CD4-positive, alpha-beta T cell treated with Interleukin-6 at 100 ng/mL for 8 hours (primary cell): ENCODE measurements at places on chromosomes 3 and 15.

DNA sequence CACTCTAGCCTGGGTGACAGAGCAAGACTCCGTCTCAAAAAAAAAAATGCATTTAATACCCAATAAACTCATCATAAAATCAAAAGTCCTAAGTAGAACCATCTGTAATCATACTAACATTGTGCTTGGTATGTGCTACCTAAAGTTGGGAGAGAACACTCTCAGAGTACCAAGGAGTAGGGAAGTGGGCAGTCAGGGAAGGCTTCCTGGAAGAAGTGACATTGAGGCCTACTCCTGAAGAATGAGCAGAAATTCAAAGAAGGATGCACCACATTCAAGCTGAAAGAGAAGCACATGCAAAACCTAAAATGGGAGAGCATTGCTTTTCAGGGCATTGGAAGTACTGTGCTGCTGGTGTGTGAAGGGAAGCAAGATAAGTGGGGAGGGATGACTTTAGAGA lies 54.1 kb downstream of the TLE3 start:
- no peak for DNase-seq

DNA sequence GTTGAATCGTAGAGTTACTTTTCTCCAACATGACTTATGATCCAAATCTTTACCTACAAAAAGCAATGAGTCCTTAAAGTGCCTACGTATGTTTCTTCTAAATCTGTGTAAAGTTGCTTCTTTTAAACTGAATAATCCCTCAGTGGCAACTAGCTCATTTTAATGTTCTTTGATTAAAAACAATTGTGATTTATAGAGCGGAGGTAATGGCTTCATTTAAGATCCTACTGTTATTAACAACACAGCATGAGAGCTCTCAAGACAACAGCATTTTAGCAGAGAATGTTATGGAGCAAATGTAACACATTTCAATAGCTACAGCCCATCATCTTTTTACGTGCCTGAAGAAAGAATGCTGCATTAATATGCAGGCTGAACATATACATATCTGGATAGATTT lies 55.3 kb upstream of the VGLL3 start:
- DNase-seq: no peak

- DNase-seq: no peak
These were observed 24.7 kb upstream of the TM4SF4 start for GRCh38 chr3:149449799-149450198.

GRCh38 chr15:48800811-48801455 lies 9.9 kb downstream of the CEP152 start:
- DNase-seq: no peak

GRCh38 chr15:29203718-29204368 lies 65.8 kb downstream of the NSMCE3 start:
- no peak for DNase-seq

- DNase-seq: no peak
These were observed 62.5 kb upstream of the ANKRD28 start for GRCh38 chr3:15860014-15860934.

GRCh38 chr15:71212146-71212545 lies 96.9 kb downstream of the THSD4 start:
- DNase-seq: no peak

- DNase-seq: no peak
These were observed 42.3 kb upstream of the USP3 start for GRCh38 chr15:63462088-63462487.
